ENCODE measurements at places on chromosomes 13 and 19. TPM values are rescaled to one million over a fixed set of nuclear protein-coding genes. Genes with fewer than 3 reads are reported as not detected.

DNA sequence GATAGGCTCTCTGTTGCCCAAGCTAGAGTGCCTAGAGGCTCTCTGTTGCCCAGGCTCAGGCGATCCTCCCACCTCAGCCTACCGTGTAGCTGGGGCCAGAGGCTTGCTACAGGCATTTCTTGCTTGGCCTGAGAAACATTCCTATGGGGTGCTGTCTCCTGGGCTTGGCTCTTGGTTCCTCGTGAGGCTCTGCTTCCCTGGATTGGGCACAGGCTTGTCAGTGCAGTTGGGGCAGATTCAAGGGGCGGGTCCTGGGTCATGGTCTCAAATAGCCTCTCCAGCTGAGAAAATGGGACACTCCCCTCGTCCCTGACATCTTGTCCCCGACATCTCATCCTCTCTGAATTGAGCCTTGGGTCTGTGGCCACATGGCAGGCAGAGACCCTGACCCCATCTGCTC, 4.9 kb downstream of the TSSK6 start:
- no peak for DNase-seq

GRCh38 chr13:99624936-99625540, 123.8 kb downstream of the TM9SF2 start:
- DNase-seq = no peak

DNA sequence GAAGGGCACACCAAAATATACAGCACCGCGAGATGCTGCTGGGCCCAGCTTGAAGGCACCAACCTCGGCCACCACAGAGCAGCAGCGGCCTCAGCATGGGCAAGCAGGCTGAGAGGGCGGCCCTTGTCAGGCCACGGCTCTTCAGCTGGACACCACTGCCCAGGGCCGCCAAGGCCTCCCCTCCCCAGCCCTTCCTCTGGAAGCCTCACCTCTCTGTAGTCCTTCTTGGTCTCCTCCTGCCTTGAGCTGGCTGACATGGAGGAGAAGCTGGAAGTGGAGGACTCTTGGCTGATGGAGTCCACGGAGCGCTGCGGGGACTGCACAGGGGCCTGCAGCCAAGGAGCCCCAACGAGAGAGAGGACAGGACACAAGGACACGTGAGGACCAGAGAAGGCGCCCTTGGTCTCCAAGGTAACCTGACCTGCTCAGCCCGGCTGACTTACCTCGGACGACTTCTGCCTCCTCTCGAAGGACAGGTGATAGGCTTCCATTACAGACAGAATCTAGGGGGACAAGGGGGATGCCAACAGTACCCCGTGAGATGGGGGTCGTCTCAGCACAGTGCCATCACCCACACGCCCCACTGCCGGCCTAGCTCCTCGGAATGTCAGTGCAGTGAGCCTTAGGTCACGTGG, 38.2 kb downstream of the PDCD5 start:
- DNase-seq = no peak

DNA sequence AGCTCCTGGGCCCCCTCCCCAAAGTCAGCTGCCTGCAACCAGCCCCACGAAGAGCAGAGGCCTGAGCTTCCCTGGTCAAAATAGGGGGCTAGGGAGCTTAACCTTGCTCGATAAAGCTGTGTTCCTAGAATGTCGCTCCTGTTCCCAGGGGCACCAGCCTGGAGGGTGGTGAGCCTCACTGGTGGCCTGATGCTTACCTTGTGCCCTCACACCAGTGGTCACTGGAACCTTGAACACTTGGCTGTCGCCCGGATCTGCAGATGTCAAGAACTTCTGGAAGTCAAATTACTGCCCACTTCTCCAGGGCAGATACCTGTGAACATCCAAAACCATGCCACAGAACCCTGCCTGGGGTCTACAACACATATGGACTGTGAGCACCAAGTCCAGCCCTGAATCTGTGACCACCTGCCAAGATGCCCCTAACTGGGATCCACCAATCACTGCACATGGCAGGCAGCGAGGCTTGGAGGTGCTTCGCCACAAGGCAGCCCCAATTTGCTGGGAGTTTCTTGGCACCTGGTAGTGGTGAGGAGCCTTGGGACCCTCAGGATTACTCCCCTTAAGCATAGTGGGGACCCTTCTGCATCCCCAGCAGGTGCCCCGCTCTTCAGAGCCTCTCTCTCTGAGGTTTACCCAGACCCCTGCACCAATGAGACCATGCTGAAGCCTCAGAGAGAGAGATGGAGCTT, 4.7 kb upstream of the CEACAM5 start:
- DNase-seq = no peak

DNA sequence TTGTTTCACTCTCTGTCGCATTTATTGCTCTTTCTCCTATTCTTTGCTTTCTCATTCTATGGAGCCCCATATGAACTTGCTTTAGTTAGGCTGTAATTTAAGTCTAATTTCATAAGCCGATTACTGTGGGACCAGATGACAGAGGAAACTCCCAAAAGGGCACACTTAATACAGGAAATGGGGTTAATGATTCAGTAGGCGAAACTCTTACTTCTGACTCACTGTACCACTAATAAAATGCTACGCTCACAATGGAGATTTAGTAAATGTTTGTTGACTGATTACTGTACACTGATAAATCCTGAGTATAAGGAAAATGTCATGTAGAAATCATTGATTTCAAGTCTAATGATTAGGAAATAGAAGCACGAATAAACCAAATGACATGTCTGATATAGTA, 276.4 kb downstream of the KLF5 start:
- DNase-seq = no peak

DNA sequence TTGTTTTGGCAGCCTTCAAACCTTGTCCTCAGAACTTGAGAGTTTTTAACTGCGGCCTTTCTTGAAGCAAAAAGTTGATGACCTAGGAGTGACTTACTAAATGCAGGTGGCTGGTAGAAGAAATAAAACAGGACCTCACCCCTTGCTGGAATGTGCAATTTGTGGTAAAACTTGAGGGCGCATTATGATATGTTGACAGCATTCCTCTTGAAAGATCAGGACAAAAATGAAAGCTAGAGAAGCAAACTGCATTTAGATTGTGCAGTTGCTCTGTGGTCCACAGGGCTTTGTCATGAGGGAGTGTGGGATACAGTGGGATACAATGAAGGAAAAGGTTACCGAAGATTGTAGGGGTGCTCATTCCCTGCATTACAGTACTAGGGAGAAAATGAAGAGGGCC, 504.2 kb downstream of the GPC6 start:
- no peak for DNase-seq

GRCh38 chr19:12272980-12273901, 21.4 kb downstream of the ZNF44 start:
- DNase-seq = no peak

GNG7 gene
- 0.59 TPM for total RNA-seq

KDM4B gene
- 57.0 TPM for total RNA-seq

LRFN3 gene
- 10.6 TPM for total RNA-seq

TMEM59L gene
- not detected for total RNA-seq

VSIG10L gene
- 1.0 TPM for total RNA-seq

LGALS14 gene
- not detected for total RNA-seq

All from natural killer cell treated with Interleukin-12 subunit alpha and Interleukin-12 subunit beta and Interleukin-15 and Interleukin-18, amount 100 ng/mL, for 72 hours (primary cell).